Stimulated activated CD4-positive, alpha-beta T cell treated with anti-CD3 and anti-CD28 coated beads, Interleukin-2, amount 100 ng/mL, for 48 hours (primary cell): ENCODE measurements at places on chromosomes 1 and 21.

DNA sequence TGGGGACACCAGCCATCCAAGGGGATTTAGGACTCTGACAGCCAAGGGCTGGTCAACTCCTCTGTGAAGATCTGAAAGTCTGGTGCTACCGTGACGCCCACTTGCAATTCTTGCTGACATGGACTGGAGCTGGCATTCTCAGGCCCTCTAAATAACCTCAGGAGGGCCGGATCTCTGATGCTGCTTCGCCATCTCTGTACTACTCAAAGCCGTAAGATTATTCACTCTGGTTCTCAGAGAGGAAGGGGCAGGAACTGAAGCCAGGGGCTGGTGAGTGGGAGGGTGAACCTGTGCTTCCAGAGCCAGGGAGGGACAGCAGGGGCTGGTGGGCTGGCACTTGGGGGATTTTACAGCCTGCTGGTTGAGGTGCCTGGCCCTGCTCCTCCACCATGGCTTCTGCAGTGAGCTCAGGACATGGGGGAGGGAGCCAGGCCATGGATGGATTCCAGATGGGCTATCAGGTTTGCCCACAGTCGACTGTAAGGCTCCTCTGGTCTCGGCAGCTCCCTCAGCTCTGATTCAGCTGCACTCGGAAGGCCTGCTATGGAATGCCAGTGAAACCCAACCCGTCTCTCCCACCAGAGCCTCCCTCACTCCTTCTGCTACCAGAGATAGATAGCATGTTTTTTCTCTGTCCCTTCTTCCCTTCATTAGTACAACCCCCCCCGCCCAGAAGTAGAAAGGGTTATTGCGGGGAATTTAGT is 84.5 kb downstream of the PLXNA2 start:
- DNase-seq: no peak

DNA sequence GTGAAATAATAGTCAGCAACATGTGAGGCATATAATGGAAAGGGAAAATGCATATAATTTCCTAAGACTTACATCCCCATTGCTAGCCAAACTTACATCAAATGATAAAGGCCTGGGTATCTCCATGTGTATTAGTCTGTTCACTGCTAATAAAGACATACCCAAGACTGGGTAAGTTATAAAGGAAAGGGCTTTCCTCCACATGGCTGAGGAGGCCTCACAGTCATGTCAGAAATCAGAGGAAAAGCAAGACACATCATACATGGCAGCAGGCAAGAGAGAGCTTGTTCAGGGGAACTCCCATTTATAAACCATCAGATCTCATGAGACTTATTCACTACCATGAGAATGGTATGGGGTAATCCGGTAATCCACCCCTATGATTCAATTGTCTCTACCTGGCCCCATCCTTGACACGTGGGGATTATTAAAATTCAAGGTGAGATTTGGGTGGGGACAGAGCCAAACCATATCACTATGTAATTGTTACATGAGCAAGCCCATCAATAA is 161.5 kb upstream of the SAMSN1 start:
- no peak for DNase-seq

DNA sequence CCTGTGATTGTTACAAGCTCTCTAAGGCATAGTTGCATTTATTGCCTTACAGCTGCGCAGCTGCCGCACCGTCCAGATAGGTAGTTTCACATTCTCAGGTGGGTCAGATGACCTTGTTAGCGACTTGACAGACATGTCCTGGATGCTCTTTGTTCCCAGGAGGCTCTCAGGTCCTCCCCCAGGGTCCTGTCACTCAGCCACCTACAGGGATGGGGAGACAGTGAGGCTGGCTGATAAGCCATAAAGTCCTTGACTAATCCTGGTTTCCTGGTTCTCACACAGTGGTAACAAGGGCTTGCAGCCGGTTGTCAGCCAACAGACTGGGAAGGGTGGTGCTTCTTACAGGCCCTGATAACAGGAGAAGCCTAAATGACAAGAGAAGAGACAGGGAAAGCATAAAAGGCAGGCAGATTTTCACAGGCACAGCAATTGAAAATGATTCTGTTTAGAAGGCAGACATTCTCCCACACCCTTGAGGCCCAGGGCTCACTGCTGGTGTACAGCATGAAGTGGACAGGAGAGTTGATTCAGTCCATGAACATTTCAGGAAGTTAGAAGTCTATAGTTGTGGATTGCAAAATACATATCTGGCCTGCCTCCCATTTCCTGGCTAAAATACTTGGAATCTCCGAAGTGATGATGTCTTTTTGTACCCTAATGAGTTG is 2.9 kb downstream of the ARF1 start:
- no peak for DNase-seq

DNA sequence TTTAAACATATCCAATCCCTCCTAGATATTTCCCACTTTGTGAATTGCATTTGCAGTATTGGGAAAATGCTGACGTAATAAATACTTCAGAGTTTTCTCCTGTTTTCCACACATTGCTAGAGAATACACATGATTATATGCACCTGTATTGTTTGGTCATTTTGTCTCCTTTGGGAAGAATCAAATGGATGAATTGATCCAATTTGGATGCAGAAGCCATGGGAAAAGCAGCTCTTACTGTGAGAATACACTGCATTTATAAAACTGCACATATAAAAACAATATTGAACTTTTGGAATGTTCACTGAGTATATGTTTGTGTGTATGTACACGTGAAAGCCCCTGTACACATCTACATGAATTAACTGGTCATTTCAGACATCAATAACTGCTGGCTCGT is 306.6 kb upstream of the LYPLAL1 start:
- DNase-seq: no peak

GRCh38 chr21:16563116-16563515 is 833.3 kb downstream of the USP25 start:
- DNase-seq: no peak

DNA sequence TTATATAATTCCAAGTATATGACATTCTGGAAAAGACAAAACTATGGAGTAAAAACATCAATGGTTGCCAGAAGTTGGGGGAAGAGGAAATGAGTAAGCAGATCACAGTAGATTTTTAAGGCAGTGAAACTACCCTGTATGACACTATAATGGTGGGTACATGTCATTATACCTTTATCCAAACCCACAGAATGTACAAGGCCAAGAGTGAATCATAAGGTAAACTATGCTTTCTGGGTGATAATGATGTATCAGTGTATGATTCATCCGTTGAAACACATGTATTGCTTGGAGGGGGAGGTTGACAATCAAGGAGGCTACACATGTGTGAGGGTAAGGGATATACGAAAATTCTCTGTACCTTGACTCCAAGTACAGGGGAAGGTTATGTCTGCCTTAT is 862.7 kb downstream of the PLA2G4A start:
- no peak for DNase-seq

- DNase-seq: no peak
These were observed 201.5 kb downstream of the PDE4B start for GRCh38 chr1:65994223-65994622.

- no peak for DNase-seq
These were observed 17.8 kb downstream of the EGLN1 start for GRCh38 chr1:231404318-231404717.

DNA sequence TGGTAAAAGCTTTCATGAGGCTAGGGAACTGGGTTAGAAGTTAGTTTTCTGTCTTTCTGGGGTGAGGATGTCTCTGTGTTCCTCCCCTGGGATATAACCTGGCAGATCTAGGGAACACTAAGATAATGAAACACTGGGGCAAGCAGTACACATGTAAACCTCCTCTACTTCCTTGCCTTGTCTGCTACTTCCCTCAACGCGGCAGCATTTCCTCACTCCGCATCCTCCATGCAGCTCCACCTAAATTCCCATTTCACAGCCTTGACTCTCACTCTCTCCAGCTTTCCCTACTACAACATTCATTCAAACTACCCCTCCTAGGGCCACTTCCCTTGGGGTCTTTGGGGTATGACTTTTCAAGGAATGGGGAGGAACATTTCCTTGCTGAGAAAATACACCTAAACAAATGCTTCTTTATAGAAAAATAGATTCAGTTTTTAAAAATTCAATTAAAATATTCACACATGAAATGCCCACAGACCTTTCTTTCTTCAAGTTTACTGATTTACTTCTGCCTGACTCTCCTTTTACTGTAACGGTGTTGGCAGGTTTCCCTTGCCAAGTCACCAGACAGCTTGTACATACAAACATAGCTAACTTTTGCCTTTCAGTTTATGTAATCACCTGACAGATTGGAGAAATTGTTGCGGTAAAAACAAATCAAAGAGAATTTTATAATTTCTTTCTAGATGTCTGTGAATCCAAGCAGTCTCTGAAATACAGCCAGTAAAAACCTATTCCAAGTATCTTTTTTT is 90.1 kb downstream of the TNFSF18 start:
- DNase-seq: no peak

GRCh38 chr1:53584777-53585107 is 125.5 kb downstream of the DMRTB1 start:
- DNase-seq: no peak

GRCh38 chr1:216464489-216464888 is 41.2 kb upstream of the USH2A start:
- no peak for DNase-seq

GRCh38 chr1:76281306-76281705 is 206.8 kb downstream of the ST6GALNAC3 start:
- no peak for DNase-seq

DNA sequence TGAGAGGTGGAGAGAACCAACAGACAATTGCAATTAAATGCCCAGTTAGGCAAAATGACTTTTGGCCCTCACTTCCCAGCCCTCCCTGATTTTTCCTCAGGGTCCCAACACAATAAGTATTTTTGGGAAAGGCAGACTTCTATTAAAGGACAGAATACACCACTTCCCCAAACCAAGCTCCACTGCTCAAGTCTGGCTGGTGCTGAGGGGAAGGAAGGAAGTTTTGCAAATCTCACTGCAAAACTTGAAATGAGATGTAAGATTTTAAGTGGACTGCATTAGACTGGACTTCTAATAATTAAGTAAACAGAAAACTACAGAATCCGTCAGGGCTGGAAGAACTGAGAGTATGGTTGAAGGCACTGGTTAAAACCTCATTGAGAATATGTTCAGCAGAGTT is 32.2 kb upstream of the CD1D start:
- no peak for DNase-seq

- DNase-seq: no peak
These were observed 248.2 kb downstream of the ATG4C start for GRCh38 chr1:63032171-63032570.

- no peak for DNase-seq
These were observed 59.5 kb downstream of the PTGS2 start for GRCh38 chr1:186620566-186621350.

GRCh38 chr1:226519716-226520598 is 28.6 kb upstream of the STUM start:
- DNase-seq: no peak

GRCh38 chr1:225511828-225512381 is 84.1 kb upstream of the LBR start:
- no peak for DNase-seq

DNA sequence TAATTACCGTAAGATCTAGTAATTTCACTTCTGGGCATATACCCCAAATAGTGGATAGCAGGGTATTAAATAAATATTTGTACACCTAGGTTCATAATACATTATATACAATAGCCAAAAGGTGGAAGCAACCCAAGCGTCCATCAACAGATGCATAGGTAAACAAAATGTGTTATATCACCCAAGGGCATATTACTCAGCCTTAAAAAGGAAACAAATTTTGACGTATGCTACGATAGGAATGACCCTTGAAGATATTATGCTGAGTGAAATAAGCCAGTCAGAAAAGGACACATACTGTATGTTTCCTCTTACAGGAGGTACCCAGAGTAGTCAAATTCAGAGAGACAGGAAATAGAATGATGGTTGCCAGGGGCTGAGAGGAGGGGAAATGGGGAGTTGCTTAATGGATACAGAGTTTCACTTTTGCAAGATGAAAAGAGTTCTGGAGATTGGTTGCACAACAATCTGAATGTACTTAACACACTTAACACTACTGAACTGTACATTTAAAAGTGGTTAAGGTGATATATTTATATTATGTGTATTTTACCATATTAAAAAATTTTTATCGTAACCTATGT is 36.6 kb upstream of the KCTD3 start:
- no peak for DNase-seq

DNA sequence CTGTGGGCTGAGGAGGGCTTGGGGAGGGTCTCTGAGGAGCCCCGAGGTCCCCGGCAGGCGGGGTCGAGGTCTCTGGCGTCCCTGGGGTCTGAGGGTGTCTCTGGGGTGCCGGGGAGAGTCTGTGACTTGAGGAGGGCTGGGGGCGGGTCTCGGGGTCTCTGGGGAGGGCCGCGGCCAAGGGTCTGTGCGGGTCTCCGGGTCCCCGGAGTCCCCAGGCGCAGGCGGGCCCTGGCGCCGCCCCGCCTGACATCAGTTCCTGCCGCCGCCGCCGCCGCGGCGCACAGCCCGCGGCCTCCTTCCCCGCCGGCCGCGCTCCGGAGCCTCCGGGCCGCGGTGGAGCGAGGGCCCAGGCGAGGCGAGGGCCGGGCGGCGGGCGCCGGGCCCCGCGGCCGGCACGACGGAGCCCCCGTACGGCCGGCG is at the start of gene PLEKHM2:
TSS of gene PLEKHM2 (plus strand) at position 279 of the 420 bp plus-strand sequence. CDS start 239 bp downstream, outside the sequence.
- peak; percentile 8 for DNase-seq

GRCh38 chr21:35198565-35198964 is 149.5 kb upstream of the RUNX1 start:
- DNase-seq: no peak

DNA sequence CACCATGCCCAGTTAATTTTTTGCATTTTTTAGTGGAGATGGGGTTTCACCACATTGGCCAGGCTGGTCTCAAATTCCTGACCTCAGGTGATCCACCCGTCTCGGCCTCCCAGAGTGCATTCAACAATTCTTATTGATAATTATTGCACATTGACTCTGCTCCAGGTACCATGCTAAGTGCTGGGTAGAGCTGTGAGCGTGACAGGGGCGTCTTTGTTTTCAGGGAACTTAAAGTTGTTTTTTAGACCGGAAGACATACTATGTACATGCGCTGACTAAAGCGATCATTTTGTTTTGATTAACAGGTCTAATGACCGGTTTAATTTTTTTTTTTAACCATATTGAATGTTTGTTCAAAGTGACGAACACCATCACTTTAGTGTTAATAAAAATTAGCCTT is 4.0 kb downstream of the CD247 start:
- no peak for DNase-seq

DNA sequence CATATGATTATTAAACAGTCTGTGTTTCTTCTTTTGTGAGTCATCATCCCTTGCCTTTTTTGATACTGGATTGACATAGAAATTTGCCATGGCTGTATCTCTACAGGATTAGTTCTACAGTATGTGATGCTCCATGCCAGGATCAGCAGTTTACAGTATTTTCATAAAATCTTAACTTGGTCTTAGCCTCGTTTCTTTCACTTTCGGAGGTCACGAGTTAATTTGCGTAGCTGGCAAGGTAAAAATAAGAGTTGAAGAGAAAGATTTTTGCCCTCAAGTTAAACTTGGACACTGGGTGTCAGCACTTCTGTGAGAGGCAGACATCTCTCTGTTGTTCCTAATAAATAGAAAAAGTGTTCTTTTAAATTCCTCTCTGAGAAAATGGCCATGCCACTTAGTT is 79.1 kb downstream of the CACNA1E start:
- DNase-seq: no peak
